ENCODE measurements at places on chromosomes 5 and 9.

DNA sequence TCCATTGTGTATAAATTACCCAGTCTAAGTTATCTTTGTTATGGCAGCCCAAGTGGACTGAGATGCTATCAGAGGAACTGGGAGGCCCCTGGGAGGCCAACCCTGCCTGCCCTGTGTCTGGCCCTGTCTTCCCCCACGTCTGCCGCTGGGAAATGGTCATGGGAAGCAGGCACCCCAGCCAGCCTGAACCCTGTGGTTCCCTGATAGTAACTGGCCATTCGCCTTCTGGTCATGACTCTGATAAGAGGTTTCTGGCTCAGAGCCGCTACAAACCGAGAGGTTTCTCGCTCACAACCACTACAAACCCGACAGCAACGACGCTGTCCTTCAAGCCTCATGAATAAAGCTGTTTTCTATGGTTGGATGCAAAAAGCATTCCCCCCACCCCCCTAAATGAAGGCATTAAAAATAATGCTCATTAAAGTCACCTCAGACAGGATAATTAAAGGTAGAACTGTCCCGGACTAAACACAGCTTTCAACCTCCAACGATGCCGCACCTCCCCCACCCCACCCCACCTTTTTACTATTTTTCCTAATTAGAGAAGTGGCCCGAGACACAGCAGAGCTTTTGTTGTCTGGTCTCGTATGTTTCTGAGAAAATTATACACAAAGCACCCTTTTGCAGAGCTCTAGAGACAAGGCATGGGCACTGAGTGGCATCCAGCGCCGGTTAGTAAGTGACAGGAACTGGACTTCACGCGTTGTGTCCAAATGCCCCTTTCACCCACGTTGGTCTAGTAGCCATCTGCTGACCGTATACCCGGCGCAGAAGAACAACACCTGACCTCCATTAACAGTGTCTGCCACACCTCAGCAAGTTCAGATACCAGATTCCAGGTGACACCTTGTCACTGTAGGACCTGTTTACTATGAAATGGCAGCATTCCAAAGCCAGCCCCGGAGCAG, 140.8 kb downstream of the COL23A1 start:
- DNase-seq: no peak

DNA sequence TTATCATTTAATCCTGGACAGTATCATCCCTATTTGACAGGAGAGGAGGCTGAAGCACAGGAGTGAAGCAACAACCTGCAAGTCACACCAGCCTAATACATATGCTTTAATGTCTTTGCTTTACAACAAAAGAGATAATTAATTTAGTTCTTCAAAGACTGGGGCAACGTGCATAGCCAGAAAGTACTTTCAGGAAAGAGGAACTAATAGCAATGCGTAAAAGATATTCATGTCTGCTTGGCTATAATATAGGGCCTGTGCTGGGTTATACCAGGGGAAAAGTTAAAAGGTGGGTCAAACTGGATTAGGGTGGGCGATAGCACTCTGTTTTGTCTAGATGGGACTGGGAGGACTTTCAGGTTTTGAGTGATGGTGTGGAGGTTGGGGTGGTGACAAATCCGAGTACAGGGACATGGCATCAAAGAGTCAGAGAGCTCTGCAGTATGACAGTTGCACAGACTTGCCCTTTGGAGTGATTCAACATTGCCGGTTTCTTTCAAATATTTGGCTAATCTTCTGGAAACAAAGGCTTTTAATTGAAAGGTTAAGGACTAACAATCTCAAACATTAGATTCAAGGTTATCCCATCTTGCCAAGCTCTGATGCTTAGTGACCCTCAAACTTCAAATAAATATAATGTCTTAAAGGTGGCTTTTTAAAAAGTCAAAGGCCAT, 11.9 kb downstream of the DAB2 start:
- DNase-seq: no peak

GRCh38 chr5:109650493-109650892, 39.2 kb upstream of the MAN2A1 start:
- no peak for DNase-seq

GRCh38 chr5:155455791-155456514, 442.4 kb downstream of the KIF4B start:
- no peak for DNase-seq

GRCh38 chr5:72383726-72384125, 63.6 kb downstream of the PTCD2 start:
- no peak for DNase-seq

GRCh38 chr9:16060436-16061129, 507.7 kb downstream of the CCDC171 start:
- no peak for DNase-seq

- DNase-seq: no peak
Observed at GRCh38 chr5:180632768-180633167, 16.6 kb downstream of the FLT4 start.

DNA sequence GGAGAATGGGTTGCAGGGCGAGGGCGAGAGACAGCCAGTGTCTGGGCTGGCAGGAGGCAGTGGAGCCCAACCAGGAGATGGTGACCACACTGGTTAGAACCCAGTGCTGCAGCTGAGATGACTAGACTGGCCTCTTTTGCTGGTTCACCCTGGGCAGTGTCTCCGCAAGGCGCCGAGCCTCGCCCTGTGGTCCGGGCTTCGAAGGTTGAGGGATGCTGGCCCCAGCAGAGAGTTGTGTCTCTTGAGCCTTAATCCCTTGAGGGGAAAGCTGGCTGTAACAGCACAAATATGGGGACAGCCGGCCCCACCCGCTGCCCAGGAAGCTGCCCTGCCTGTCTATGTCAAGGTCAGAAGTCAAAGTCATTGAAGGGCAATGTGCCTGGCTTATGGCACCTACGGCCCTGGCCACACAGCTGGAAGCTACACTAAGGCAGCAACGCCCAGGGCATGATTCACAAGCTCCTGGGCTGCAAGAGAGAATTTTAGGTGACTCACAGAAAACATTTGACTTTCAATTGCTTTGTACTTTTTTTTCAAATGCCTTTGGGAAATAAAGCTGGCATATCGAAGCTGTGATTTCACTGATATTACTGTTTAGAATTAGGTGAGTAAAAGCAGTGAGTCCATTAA, 33.3 kb downstream of the NKX2-5 start:
- DNase-seq: no peak

DNA sequence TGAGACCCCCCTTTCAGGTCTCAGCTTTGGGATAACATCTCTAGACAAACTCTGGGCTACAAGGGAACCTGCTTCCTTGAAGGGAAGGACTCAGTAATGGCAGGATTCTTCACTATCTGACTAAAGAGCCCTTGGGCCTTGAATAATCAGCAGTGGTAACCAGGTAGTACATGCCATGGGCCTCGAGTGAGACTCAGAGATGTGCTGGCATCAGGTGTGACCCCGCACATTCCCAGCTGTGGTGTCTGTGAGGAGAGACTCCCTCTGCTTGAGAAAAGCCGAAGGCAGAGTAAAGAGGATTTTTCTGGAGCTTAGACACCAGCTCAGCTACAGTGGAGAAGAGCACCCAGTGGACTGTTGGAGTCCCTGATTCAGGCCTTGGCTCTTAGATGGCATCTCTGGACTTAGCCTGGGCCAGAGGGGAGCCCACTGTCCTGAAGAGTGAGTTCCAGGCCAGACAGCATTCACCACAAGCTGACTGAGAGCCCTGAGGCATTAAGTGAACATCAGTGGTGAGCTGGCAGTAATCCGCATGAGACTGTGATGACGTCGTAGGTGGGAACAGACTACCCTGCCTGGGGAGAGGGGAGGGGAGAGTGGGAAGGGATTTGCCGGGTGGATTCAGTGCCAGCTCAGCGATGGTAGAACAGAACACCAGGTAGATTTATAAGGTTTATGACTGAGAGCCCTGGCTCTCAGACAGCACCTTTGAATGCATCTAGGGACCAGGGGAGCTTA, 5.3 kb upstream of the ZNF782 start:
- DNase-seq: no peak

DNA sequence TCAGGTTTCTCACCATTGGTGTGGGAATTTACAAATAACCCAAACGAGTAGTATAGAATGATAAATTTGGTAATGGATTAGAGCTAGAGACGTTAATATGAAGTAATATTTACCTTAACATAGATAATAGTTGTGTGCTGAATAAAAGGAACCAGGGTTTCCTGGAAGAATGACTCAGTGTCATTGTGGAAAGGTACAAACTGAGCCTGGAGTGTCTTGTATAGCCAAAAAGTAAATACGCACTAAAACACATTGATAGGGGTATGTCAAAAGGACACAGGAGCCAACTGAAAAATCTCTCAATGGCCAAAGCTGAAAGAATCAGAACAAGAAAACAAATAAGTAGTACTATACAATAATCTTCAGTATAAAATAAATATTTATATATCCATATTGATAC, 363.5 kb downstream of the SLCO4C1 start:
- DNase-seq: no peak

DNA sequence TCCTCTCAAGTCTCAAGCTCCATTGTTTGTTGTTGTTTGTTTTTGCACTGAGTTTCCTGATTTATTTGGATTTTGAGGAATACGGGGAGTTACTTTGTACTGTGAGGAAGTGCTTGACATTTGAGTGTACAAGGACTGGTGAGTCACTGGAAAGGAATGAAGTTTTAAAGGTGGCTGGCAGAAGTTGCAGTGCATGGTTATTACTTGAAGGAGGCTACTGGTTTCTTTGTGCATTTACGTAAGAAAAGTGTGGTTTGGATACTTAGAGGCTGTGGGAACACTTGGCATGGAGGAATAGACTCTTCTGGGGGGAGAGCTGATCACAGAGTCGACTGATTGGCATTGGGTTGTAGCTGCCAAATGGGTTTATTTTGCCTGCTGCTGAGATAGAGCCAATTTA, 919.0 kb downstream of the TAF11L14 start:
- DNase-seq: no peak

- no peak for DNase-seq
Observed at GRCh38 chr5:107306594-107306993, 364.1 kb downstream of the EFNA5 start.

DNA sequence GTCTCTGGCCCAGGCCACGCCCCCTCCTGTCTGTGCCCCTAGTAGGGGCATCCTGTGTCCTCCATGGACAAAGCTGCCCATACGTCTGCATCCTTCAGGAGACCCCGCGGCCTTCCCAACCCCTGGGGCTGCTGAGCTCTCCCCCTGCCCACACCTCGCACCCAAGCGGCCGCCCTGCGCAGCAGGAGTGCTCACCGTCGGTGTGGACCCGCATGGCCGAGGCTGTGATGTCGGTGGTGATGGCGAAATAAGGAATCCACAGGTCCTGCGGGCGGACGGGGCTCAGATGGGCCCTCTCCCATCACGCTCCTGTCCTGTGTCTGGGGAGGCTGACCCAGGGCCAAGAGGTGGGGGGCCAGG, 4.8 kb upstream of the NSMF start:
- DNase-seq: no peak

- DNase-seq: no peak
Observed at GRCh38 chr5:158456756-158457155, 597.8 kb upstream of the CLINT1 start.

DNA sequence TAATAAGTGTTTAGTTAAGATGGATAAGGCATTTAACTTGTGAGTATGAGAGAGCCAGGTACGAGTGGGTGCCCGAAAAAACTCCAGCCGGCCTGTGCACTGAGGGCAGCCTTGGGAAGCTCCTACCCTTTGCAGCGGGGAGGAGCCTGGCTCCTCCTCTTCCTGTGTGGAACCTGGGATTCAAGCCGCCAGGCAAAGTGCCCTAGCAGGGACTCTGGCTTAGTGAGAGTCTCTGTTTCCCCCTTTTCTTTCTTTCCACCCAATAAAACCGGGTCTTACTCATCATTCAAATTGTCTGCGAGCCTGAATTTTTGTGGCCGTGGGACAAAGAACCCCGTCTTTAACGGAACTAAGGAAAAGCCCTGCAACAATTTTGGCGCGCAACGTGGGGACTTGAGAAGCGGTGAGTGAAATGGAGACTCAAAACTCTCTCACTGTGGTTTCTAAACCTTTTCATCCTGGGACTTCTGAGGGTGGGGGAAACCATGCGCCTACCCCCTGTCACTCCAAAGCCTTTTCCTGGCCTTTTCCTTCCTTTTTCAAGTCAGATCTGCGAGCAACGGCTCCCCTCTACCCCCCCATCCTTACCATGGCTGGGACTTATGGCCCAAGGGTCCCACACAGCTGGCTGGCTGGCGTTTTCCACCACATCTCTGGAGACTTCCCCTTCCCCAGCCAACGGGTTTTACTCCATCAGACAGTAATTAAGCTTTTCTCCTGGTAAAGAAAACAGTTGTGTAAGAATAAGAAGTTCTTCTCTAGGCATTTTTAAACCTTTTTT, 535.7 kb upstream of the ACO1 start:
- DNase-seq: no peak

DNA sequence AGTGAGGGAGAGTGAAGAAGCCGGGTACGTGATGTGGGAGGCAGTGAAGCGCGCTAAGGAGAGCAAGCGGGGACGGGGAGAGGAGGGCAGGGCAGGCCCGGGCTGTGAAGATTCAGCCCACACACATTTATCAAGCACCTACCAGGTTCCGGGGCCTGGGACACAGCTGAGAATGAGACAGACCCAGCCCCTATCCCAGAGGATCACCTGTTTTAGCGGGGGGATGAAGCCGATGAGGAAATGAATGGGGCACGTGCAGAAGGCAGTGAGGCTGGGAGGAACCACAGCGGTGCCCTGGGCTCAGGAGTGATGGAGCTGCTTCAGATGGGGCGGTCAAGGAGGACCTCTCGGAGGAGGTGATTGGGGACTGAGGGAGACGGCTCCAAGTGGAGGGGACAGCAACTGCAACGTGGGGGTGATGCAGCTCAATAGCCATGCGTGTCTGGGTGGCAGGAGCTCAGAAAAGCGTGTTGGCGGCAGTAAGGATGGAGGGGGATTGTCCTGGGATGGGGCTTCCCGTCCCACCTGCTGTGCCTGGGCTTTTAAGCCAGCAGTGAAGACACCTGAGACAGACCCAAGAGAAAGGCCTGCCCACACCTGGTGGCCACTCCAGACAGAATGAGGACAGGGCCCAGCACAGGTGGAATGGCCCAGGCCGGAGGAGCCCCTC, 77.5 kb upstream of the UNC5A start:
- DNase-seq: no peak

DNA sequence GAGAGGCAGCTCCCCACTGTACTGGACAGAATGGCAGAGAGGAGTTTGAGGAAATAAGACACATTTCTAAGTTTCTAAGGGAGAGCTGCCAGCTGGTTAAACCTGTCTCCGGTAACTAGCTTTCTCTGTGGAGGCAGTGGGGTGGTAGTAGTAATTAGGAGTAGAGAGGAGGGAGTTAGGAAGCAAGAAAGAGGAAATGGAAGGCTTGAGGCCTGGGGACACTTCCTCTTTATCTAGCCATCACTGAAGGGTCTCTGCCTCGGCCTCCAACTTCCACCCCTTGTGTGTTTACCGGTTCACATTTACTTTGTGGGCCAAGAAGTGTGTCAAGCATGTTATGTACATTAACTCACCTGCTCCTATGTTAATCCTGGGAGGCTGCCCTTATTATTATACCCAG, 462.2 kb upstream of the DMAC1 start:
- no peak for DNase-seq

Measured in stimulated activated CD8-positive, alpha-beta memory T cell treated with anti-CD3 and anti-CD28 coated beads, Interleukin-12 subunit alpha, Interleukin-12 subunit beta, amount 100 ng/mL, for 4 hours (primary cell).